ENCODE measurements at places on chromosomes 16 and 17.
A peak's percentile ranks its signal among the peaks of the same experiment; 100 is the strongest.

GRCh38 chr17:69044371-69044770 is 16.4 kb downstream of the ABCA9 start:
- no peak for DNase-seq

- no peak for DNase-seq
These were observed 1.5 kb upstream of the ABCA6 start for GRCh38 chr17:69143151-69143550.

- no peak for DNase-seq
These were observed 20.8 kb downstream of the DCUN1D3 start for GRCh38 chr16:20879175-20880040.

- DNase-seq: peak; percentile 33
These were observed 852 bp downstream of the MARVELD3 start for GRCh38 chr16:71626858-71627213.

GRCh38 chr17:78644224-78644623 is 67.0 kb upstream of the DNAH17 start:
- no peak for DNase-seq

- DNase-seq: no peak
These were observed 71.3 kb downstream of the RTN4RL1 start for GRCh38 chr17:1953831-1954230.

GRCh38 chr17:17186051-17186450 is 20.1 kb downstream of the PLD6 start:
- DNase-seq: no peak

DNA sequence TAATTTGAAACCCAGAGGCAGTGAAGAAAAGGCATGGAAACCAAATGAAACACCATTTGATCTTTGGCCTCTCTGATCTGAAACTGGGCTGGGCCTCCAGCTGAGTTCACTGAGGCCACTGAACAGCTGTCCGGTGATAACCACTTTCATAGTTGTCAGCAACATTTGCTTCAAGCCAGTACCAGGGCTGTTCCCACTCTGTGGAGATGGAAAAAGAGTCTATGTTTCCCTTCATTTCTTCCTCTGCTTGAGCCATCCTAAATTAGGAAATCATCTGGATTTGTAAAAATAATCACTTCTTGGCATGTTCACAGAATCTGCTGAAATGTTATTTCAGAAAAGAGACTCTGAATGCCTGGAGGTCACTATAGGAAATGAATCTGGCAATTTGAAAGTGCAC is 119.3 kb downstream of the STX8 start:
- DNase-seq: no peak

DNA sequence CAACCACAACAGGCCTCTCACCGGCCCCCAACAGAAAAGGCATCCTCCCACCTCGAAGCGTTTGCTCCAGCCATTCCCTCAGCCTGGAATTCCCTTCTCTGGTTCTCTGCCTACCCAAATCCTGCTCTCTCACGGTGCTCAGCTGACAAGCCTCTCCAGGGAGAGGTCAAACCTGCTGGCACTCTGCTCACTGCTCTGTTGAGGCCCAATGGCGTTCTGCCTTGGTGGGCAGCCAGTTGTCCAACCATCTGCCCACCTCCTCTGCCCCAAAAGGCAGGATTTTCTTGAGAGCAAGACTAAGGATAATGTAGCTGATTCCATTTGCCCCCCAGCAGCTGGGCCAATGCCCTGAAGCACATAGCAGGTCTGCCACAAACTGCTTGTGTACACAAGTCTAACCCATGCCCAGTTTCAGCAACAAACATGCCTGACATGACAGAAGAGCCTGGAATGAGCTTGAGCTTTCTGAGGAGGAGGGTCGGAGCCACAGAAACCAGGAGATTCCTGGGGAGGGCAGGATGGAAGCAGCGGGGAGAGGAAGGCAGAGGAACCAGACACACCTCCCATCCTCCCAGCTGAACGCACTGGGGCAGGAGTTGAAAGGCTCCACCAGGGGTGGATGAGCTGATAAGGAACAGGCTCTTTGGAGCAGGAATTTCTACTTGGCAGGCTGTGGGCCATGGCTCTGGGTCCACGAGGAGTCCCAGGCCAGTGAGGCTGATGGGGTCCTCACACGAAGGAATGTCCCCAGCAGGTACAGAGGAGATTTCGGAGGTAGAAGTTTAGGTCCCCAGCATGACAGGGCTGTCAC is 23.9 kb downstream of the ARHGAP27 start:
- DNase-seq: peak; percentile 20

DNA sequence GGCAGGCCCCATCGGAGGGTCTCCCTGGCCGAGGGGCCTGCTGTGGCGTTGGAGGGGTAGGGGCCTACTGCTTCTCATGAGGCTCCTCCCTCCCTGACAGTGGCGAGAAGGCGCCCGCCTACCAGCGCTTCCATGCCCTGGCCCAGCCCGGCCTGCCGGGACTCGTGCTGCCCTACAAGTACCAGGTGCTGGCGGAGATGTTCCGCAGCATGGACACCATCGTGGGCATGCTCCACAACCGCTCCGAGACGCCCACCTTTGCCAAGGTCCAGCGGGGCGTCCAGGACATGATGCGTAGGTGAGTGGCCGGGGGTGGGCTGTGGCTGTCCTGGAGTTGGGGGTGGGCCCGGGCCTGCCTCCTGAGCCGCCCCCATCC is 1.7 kb downstream of the CDT1 start:
- no peak for DNase-seq

- DNase-seq: no peak
These were observed 319.2 kb downstream of the SOX9 start for GRCh38 chr17:72439893-72440502.

GRCh38 chr17:46719891-46720290 is 98.6 kb downstream of the WNT3 start:
- no peak for DNase-seq

DNA sequence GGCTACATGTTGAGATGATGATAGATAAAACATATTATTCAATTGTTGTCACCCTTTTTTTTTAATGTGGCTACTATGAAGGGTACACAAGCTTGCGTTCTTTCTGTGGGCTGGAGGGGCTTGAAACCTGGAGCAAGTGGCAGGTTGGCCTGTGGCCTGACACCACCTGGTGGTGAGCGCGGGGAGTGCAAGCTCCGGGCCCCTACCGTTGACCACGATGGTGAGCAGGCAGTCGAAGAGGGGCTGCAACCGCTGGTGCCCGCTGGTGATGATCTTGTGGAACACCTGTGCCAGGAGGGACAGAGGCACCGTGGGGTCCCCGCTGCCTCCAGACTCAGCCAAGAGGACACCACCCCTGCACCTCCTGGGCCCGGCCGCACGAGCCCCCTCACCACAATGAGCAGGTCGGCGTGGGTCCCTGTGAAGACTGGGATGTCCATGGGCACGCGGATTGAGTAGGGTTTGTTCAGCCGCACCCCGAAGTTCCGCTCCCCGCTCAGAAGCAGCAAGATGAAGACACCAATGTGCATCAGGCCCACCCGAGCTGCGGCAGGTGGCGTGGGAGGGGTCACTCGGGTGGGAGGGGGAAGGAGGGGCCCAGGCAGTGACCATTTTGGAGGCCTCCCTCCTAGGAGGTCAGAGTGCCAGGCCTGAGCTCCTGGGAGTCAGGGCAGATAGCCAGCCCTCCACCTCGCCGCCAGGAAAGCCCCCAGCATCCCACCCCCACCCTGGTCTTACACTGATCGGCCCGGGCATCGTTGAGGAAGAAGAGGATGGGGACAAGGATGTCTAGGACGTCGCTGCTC is 14.4 kb downstream of the HID1 start:
- DNase-seq: peak; percentile 79

DNA sequence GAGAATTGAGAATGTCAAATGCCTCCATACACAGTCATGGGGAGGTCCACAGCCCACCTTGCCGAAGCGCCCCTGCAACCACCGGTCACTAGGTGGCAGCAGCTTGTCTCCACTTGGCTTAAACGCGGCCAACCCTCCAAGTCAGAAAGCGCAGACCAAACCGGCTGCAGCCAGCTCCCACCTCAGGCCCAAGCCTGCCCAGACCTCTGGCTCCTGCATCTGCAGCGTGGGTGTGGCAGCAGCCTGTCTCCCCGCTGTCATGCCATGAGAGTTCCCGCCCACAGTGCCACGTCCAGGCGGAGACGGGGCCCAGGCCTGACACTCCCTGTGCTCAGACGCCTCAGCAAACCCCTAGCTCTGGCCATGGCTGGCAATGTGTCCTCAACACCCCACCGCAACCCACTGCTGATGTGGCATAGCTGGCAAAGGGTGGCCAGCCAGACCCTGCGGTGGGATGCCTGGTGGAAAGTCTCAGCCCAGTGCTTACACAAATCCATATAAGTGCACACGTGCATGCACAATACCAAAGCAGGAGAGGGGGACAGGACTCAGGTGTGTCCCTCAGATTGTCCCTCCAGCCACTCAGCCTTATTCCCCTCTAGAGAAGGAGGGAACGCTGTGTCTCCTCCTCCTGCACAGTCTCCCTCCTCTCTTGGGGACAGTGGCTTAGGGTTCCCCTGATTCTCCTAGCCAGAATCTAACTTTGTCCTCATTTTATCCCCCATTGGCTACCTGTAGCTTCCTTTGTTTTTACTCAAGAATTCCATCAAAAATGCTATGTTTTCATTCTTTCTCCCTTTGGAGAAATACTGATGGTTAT is 10.9 kb downstream of the COPZ2 start:
- DNase-seq: peak; percentile 85

- DNase-seq: no peak
These were observed 38.4 kb downstream of the TNFRSF13B start for GRCh38 chr17:16933317-16934132.
